NCI-H510A (cell line): ENCODE measurements at places on chromosomes 4 and X.

- DNase-seq, result no peak
Measured at GRCh38 chrX:3271183-3271833, 75.1 kb downstream of the MXRA5 start.

- no peak for DNase-seq
Measured at GRCh38 chrX:11010476-11010875, 100.7 kb upstream of the HCCS start.

- DNase-seq, result no peak
Measured at GRCh38 chr4:147958057-147958456, 226.2 kb downstream of the ARHGAP10 start.

DNA sequence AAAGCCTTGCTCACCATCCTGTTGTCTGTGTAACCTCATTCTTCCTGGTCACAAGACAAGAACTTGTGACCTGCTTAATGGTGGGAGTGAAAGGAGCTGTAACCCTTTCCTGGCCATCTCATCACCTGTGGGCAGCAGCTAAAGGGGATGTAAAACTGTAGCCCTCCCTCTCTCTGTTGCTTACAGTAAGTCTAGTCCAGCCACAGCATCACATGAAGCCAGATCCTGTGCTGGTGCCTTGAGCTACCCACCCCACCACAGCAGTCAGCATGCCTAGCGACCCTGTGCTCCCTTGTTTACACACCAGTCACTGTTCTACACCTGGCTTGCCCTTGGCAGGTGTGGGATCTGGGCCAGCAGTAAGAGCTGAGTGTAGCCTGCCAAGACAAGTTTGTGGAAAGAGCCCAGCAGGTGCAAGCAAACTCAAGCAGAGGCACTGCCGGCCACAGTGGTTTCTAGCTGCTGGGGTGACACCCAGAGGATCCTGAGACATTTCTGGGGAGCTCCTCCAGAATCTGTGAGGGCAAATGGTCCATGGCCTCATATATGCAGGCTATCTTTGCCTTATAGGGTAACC lies 41.0 kb downstream of the UGT2B28 start:
- DNase-seq, result peak; percentile 89

GRCh38 chrX:1094566-1095333 lies 117.7 kb downstream of the CRLF2 start:
- no peak for DNase-seq

GRCh38 chrX:41116948-41117347 lies 31.7 kb downstream of the USP9X start:
- no peak for DNase-seq

DNA sequence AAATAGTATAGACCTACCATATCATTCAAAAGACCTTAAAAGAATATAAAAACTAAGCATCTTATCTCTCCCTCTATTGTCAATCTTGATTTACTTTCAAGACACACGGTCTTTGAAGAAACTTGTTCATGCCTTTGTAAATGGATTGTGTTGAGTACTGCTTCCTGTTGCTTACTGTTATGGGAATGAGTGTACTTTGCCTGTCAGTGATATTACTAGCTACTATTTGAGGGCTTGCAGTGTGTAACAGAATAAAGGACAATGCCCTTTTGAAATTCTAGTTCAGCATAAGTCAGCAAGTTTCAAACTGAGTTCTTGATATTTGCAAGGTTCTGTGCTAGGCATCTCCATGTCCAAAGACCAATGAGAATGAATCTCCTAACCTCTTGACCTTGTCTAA lies 36.0 kb downstream of the CDKL5 start:
- DNase-seq, result no peak

DNA sequence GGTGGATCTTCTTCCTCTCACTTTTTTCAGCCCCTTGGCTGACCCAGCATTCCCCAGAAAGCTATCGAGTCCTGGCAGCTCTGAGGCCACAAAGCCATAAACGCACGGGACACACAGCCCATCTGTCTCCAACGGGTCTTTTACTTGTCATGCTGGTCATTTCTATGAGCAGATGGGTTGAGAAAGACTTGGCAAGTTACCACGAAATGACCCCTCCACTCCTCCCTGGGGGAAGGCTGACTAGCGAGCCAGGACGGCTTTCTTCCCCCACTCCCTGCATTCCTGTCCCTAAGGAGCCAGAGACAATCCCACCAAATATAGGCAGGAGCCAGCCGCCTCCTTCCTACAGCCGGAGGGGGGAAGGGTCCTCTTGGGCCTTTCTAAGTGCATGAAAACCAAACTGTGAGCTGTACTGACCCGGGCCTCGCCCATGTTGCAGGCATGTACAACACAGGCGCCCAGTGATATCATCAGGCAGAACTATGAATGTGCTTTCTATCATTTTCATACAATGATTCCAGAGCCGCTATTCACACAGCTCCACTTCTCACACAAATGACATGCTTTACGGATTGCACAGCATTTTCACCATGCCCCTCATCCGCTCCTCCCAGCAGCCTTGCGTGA lies 28.6 kb downstream of the AFAP1 start:
- no peak for DNase-seq

GRCh38 chr4:77145842-77146185 lies 11.2 kb upstream of the CCNG2 start:
- no peak for DNase-seq

GRCh38 chr4:37891260-37892159 lies 626 bp downstream of the TBC1D1 start:
- DNase-seq, result peak; percentile 8

- no peak for DNase-seq
Measured at GRCh38 chr4:47373709-47374108, 89.8 kb downstream of the COMMD8 start.

DNA sequence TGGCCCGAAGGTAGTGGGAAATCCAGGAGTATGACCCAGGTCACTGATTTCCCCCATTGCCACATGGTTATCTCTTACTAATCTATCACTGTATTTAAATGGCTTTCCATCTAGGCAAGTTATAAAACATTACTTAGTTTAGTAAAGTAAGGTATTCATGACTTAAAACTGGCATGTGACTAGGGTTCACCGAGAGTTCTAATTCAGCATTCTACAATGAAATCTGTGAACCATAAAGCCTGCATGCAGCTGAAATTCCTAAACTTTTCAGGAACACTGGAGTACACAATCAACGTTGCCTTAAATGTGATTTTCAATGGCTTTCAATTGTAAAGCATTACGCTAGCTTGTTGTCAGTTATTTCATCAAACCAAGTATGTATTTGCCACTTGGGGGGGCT lies 22.7 kb upstream of the PRPS2 start:
- no peak for DNase-seq

DNA sequence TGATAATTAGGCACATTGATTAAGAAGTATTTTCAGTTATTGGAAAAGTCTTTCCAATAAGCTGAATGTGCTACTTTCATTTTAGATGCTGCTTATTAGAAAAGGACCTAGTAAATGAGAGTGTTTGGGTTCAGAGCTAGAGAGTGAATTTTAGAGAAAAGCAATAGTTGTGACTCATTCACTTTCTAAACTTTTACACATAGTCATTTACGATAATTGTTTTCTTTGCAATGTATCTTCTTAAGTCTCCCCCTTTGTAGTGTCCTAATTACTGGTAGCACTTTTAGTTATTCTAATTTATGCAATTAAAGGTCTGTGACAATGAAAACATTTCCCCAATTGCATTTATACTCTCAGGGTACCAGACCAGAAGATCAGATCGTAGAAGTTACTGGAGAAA lies 1.3 kb downstream of the IL21 start:
- no peak for DNase-seq

GRCh38 chrX:105471597-105471996 lies 251.1 kb upstream of the TEX13A start:
- DNase-seq, result no peak

DNA sequence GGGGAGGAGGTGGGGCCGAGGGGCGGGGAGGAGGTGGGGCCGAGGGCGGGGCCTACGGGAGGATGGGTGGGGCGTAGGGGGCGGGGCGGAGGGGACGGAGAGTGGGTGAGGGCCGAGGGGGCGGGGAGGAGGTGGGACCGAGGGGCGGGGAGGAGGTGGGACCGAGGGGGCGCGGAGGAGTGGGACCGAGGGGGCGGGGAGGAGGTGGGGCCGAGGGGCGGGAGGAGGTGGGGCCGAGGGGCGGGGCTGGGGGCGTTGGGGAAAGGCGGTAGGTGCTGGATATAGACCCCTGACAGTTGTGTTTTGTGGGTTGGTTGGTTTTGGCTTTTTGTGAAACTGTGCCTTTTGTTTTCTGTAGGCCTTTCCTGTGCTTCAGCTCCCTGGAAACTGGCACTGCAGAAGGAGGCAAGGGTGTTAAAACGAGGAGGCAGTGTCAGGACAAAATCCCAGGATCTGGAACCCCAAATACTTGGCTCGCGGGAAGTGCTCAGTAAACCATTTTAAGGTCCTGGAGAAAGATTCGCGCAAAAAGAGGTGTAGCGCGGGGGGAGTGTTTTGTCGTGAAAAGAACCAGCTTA lies 580 bp upstream of the MMGT1 start:
- peak; percentile 23 for DNase-seq

DNA sequence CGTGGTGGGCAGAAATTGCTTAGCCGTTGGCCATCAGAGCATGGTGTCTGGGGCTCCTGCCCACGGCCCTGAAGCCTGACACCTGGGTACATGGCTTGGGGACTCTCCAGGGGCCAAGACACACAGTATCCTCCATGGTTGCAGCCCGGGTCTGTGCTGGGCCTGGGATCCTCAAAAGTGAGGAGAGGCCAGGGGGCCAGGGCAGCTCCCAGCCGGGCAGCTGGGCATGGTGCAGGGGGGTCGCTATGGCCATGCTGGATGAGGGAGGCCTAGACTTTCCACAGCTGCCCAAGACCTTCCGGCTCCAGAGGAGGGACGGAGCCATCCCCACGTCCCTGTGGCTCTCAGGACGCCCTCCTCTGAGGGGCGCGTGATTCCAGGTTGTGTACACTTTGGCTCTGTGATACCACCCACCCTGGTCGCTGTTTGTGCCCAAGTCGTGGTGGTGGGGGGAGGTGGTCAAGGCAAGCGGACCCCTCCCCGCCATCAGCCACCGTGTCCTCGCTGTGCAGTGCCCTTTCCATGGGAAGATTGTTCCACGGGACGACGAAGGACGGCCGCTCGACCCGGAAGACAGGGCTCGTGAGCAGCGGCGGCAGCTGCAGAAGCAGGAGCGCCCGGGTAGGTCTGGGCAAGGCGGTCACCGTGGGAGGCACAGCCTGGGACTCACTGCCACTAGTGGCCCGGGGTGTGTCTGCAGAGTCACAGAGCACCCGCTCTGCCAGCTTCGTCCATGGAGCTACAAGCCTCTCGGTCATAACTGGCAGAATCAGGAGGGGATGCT lies 25.7 kb downstream of the NKX1-1 start:
- no peak for DNase-seq

- DNase-seq, result no peak
Measured at GRCh38 chr4:26622913-26623312, 39.0 kb downstream of the TBC1D19 start.

GRCh38 chrX:109489174-109489573 lies 7.3 kb upstream of the GUCY2F start:
- DNase-seq, result no peak

- DNase-seq, result no peak
Measured at GRCh38 chr4:136750897-136751296, 781.4 kb downstream of the PCDH18 start.

DNA sequence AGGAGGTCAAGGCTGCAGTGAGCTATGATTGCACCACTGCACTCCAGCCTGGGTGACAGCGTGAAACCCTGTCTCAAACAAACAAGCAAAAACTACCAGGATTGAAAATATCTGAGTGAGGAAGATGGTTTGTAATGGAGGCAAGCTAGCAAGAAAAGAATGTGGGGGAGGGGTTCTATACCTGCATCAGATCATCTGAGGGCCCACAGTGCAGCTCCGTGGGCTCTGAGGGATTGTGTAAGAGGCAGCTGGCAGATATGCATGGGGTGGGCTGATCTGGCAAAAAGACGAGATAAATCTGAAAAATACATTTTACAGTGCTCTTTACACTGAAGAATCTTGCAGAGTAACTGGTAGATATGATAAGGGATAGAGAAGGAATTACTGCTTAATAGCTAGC lies 28.9 kb upstream of the CHRNA9 start:
- no peak for DNase-seq

DNA sequence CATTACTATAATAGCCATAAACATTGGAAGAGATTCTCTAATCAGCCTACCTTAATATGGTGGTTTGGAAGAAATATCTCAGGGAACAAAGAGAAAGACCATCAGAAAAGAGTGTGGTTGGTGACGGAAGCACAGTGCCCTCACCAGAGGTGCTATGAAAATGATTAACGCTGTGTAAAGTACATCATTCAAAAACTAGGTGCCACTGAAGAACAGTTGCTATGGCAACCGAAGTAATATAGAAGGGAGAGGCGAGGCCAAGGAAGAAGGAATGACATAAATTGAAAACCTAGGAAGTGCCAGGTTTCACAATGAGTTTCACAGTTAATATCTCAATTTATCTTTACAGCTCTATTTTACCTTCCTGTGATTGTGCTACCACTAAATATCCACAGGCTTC lies 57.0 kb upstream of the ARSJ start:
- no peak for DNase-seq

GRCh38 chrX:357693-358471 lies 28.8 kb downstream of the PPP2R3B start:
- DNase-seq, result no peak

DNA sequence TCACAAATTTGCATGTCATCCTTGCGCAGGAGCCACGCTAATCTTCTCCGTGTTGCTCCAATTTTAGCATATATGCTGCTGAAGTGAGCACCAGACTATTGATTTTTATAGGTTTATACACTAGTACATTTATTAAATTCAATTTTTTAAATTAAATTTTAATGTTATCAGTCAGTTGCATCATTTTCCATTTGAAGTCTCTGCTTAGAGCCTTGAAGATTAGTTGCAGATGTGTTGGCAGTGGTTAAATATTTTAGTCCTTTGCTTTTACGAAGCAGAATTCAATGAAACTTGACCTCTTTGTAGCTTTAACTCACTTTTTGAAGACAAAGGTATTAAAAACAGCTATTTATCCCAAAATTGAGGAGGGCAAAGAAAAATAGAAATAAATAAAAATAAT lies 16.5 kb downstream of the TRAPPC11 start:
- DNase-seq, result no peak
